ENCODE measurements at places on chromosomes 1 and 21.

DNA sequence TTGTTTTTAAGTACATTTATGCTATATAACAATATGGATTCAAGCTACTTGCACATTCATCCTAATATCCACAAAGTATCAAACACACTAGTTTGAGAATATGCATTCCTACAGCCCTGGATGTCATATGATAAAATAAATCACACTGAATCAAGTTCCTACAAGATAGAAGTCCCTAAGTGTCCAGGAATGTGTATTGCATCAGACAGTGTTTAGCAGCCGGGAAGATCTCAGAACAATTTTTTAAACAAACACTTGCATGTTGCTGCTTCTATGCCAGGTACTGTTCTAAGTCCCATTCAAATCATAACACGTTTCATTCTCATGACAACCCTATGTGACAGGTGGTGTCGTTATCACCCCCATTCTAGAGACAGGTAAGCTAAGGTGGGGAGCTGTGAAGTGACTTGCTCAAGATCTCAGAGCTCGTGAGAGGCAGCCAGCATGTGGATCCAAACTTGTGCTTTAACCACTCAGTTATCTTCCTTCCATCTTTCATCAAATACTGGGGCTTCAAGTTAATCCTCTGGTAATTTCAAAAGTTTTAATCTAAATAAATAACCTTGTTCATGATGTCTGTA lies 68.3 kb upstream of the KIF26B start:
- DNase-seq: no peak

- DNase-seq: no peak
Observed at GRCh38 chr1:16967095-16967575, 13.3 kb downstream of the MFAP2 start.

GRCh38 chr1:12052008-12052573 lies 11.0 kb upstream of the TNFRSF8 start:
- DNase-seq: no peak

DNA sequence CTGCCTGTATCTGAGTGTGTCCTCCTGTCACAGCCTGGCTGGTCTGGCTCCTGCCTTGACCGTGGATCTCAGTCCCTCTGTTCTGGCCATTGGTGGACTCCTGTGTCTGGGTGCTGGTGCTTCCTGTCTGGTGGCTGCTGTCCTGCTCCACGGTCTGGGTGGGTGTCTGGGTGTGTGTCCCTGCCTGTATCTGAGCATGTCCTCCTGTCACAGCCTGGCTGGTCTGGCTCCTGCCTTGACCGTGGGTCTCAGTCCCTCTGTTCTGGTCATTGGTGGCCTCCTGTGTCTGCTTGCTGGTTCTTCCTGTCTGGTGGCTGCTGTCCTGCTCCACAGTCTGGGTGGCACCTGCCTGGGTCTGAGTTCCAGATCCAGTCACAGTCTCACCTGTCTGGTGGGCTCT lies 4.0 kb downstream of the CRNN start:
- no peak for DNase-seq

DNA sequence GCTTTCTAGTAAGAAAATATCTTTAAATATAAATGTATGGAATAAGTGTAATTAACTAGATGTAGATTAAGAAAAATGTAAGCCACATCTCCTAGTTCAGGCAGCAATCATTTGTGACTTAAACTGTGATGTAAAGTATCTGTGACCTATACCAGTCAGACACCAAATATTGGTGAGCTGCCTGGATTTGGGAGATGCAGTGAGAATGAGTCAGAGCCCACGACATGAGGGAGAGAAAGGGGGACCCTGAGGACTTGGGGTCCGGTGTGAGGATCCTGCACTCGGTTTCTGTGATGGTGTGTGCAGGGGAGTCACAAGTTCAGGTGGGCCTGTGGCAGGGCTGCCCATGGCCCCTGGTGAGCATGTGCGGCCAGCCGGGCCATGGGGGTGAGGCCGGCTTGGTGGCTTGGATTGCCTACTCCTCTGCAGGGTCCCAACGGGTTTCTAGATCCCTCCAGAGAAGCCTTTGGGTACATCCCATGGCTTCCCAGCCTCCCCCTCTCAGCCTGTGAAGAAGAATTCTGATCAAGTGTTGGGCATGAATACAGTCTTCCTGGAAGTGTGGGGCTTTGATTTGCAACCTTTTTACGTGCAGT lies 19.0 kb upstream of the ABCG1 start:
- no peak for DNase-seq

GRCh38 chr1:47351305-47351704 lies 17.7 kb downstream of the CMPK1 start:
- no peak for DNase-seq
